ENCODE measurements at places on chromosomes 2 and 18.

GRCh38 chr2:58271826-58272225 is 30.7 kb upstream of the FANCL start:
- no peak for DNase-seq

GRCh38 chr2:170026361-170026760 is 151.6 kb upstream of the MYO3B start:
- no peak for DNase-seq

DNA sequence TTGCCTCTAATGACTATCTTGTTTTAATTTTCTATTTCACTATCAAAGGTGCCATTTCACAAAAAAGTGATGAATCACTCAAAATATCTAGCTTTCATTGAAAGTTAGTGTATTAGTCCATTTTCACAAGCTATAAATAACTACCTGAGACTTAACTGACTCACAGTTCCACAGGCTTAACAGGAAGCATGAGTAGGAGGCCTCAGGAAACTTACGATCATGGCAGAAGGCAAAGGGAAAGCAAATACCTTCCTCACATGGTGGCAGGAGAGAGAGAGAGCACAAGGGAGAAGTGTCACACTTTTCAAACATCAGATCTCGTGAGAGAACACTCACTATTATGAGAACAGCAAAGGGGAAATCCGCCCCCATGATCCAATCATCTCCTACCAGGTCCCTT is 1220.4 kb upstream of the ZEB2 start:
- DNase-seq, result no peak

DNA sequence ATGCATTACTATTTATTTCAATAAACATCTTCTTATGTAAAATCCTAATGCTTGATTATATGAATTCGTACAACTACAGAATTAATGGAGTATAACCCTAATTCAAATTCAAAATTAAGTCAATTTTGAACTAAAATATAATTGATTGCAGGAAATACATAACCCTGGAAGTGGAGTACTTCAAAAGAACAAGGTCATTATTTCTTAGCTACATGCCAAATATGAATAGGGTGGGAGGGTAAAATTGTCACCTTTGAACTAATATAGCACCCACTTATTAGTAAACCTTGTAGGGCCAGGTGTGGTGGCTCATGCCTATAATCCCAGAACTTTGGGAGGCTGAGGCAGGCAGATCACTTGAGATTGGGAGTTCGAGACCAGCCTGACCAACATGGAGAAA is 895.4 kb upstream of the ACVR2A start:
- DNase-seq, result no peak

DNA sequence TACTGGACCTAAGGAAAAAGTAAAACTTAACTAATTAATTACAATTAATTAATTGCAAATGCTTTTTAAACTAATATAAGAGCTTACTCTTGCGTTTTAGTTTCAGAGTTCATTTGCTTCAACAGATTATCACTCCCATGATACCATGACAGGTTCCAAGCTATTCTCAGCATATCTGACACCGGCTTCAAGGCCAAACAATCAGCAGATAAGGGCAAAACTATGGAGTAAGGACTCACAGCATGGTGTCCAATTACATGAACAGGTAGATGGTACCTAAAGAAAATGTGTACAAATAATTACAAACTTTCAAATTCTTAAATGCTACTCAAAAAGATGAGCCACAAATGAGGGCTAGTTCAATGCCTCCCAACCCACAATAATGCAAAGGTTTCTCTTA is 77.2 kb downstream of the RTTN start:
- no peak for DNase-seq

- no peak for DNase-seq
Measured at GRCh38 chr2:148507970-148508369, 136.6 kb upstream of the EPC2 start.

- no peak for DNase-seq
Measured at GRCh38 chr18:47750889-47751423, 179.5 kb downstream of the SMAD2 start.

DNA sequence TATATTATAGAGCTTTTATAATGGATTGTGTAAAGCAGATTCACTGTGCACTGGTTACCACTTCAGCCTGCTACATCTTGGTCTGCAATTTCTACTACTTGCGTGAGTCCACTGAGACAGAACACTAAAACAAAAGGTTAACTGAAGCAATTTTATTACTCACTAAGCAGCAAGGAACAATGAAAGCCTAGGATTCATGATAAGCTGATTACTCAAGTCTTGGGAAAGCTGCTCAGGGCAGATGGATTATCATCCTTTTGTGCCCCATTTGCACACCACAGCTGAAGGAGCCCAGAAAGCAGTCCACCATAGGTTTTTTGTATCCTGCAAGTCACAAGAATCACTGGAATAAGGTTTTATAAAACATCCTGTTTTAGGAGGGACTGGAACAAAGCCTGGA is 1215.2 kb upstream of the TMEFF2 start:
- DNase-seq, result no peak

DNA sequence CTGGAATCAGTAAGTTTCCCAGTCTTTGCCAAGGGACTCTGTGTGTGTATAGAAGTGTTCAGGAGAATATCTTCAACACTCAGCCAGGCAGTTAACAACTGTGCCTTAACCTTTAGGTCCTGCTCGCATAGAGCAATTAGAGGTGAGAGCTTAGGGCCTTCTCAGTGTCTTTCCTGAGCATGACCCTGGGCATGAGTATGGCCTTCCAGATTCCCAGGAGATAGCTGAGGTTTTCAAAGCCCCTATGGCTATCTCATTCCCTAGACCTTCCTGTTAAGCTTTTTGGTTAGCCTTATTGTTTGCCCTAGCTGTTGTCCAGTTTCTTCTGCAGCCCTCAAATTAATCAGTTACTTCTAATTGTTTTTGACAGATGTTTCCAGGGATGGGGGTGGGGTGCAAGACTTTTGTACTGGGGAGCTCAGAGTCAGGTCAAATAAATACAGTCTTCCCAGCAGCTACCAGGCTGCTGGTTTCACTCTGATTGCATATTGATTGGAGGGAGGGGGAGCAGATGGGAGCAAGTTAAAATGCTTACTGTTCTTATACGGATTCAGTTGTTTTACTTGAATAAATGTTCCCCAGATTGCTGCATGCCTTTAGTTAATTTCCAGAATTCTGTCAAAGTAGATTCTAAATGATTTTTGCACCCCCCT is 23.1 kb downstream of the PDK1 start:
- DNase-seq, result no peak

DNA sequence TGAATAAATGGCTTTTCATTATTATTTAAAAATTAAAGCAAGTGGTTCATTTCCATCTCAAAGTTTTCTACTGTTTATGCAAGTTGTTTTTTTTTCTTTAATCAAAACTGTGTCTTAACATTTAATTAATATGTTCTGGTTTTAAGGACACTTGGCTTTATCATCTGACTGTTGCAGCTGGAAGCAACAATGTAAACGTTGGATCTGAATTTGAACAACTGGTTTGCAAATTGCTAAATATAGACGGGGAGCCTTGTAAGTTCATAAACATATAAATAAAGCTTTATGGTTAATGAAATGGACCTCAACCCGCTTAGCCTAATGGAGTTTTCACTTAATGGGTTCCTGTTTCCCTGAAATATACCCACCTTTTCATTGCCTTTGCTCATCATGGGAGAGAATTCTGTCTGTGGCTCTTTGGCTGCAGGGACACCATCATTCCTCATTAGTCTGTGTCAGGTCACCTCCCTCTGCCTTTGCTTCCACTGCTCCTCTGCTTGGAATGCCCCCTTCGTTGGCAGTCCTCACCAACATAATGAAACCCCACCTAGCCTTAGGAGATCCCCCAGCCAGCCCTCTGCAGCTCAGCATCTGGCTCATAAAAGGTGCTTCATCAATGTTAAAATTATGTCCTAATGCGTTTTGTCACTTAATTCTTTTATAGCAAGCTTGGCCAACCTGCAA is 44.2 kb upstream of the DYNC2LI1 start:
- DNase-seq, result no peak

DNA sequence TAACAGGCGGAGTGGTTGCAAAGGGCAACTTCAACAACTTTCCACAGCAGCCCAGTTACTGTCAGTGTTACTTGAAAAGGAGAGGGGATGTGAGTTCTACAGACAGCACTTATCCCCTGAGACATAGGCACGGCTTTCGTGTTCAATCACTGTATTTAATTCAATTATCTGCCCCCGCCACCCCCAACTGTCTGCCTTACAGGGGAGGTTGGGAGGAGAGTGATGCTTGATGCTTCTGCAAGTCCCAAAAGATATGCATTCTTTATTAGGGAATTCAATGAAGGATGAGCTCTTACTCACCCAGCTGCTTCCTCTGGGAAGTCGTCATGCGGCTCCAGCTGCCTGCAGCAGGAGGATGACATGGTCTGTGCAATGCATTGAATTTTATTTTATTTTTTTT is 639.9 kb downstream of the DCC start:
- no peak for DNase-seq

DNA sequence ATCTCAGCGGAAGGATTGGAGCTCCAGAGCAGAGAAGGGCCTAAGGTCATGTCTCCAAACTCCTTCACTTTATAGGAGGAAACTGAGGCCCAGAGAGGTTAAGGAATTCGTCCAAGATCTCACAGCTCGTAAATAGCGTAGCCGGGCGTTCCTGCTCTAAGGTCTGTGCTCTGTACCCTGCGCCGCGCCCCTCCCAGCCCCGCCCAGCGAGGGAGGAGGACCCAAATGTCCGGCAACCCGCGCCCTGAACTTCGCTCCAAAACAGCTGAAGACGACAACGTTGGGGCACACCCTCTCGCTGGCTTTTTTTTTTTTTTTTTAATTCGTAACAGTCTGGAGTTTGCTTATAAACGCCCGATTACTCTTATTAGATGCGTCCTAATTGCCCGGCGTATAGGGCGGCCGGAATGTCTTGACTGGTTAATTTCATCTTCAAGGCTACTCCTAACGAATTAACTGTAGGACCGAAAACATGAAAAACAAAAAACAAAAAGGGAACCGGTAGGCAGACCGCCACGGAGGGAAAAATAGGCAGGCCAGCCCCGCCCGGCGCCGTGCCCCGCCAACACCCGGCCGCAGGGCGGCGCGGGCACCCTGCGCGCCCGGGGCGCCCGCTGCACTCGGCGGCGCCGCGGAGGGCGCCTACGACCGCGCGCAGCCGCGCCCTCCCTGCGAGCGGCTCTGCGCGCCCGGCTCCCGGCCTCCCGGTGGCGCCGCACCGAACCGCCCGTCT is 928 bp upstream of the FOSL2 start:
- peak; percentile 96 for DNase-seq

- DNase-seq, result no peak
Measured at GRCh38 chr2:135494503-135494902, 36.5 kb downstream of the ZRANB3 start.

DNA sequence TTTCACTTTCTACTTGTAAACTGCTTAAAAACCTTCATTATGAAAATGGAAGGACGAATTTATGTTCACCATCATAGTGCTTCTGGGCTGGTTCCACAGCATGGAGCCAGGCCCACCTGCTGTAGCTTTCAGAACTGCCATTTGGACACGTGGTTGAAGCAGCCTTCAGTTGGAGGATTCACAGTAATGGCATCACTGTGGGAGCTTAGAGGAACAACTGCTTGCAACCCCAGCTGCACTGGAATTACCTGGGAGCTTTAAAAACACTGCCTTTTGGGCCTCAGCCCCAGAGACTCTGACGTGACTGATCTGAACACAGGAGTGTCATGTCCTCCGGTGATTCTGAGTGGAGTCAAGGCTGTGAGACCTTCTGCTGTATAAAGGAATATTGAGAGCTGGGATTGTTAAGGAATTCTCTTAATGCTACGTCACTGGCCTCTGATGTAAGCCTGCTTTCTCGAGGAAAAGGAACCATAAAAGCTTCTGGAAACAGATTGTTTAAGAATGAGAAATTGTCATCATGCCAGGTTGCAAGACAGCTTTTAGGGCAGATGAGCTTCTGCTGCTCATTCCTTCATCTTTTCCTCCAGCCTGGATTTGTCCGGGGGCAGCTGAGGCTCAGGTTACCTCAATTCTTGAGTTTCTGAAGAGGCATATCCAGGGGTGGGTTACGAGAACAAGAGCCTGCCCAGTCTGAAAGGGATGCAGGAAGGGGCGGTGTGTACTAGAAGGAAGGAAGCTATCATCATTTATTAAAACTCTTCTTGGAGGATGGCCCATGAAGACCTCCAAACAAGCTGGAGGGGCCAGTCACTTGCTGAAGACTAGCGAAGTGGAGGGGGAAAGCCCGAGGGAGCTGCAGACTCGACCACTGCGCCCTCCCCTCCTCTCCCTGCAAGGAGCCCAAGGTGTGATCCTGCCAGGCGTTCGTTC is 1.3 kb upstream of the IL1R1 start:
- DNase-seq, result peak; percentile 79

- DNase-seq, result no peak
Measured at GRCh38 chr2:177602611-177603164, 210.1 kb downstream of the AGPS start.

- DNase-seq, result no peak
Measured at GRCh38 chr2:185860321-185860720, 121.7 kb downstream of the FSIP2 start.

DNA sequence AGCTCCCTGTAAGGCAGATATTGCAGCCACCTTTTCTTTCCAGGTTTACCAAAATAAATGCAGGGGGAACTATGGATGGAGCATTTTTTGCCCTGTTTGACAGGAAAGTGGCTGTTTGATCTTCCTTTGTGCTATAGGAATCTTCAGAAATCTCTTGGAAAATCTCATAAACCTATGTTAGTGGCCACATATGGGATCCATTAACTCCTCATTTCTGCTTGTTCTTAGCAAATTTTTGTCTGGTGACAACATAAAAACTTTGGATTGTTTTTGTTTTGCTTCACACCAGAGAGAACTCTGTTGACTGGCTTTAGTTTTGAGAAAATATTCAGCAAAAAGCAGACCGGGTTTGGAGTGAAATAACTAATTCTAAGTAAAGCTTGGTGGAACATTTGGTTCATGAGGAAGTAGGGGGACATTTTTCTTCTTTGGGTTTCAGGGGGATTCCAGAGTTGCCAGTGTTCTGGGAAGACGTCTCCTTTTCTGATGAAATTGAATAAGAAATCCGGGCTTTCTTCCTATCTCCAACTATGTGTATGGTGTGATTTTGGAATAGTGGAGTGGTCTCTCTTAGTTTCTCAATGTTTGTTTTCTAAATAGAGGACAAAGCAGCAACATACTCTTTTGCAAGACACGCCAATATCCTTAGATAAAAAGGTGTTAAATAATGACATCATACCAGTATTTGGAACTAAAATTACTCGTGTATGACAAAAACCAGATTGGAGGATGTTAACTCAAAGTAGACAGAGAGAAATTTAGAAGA is 174.4 kb downstream of the ICOS start:
- DNase-seq, result no peak
